Osteoblast (primary cell): ENCODE measurements at places on chromosomes 11 and 22. TPM values are rescaled to one million over a fixed set of nuclear protein-coding genes. Genes with fewer than 3 reads are reported as not detected.

- peak; percentile 91 for DNase-seq
- no peak overlapping the region for H3K4me3 ChIP-seq
- H3K27me3 ChIP-seq, result no peaks in the 10 kb centered on the region
- peak overlapping the region; percentile 89 for H3K27ac ChIP-seq
- no peaks in the 10 kb centered on the region for H3K36me3 ChIP-seq
Observed at GRCh38 chr22:44020981-44021380, 3.1 kb upstream of the PARVB start.

DNA sequence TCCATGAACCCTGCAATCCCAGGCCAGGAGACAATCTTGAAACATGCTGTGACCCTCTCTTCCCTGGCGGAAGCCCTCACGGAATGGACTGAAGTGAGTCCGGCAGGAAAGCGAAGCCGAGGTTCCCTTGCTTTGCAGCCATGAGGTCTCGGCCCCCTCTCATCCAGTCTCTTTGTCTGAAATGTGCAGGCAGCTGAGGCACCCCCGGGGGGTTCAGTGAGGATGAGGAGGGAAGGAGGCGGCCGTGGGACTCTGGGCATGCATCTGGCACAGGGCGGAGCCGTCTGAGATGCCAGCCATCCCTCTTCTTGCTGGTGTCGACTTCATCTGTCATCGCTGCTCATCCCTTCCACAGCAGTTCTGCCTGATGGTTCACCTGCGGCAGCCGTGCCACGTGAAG, 1485.7 kb downstream of the BRD1 start:
- H3K4me3 ChIP-seq, result no peak overlapping the region
- no peaks in the 10 kb centered on the region for H3K27me3 ChIP-seq
- H3K27ac ChIP-seq, result no peak overlapping the region
- no peaks in the 10 kb centered on the region for H3K4me1 ChIP-seq
- peak; percentile 27 for DNase-seq
- H3K36me3 ChIP-seq, result no peaks in the 10 kb centered on the region

DNA sequence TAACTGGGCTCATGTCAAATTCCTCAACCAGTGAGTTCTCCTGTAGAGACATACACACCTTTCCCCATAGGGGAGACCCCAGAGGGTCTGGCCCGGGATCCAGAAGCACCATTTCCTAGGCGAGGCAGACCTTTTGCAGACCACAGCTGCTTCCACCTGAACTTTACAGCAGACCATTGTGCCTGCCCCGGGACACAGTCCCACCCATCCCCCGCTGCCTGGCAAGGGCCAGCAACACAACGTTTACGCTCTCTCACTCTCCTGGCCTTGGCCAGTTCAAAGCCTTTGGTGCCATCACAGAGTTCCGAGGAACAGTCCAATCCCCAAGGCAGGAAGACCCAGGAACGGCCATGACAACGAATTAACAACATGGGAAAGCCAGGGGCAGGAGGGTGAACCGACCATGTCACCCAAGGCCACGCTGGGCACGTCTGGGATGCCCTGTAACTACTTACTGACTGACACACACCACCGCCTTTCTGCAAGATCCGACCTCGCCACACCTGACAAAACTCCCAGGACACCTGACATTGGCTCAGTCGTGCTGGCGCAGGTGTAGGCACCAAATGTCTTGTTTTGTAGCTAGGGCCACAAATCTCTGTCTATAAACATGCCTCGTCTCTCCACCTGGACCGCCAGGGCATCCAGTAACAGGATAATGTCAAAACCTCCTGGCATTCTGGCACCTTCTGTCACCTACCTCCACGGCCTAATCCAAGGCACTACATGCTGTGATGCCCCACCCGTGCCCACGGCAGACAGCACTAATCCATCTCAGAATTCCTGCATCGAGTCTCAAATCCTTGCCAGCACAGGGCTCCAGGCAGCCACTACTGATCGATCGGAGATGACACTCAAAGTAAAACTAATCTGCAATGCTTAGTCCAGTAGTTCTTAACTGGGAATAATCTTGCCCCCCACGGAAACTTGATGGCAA, 51.3 kb downstream of the MYH9 start:
- H3K4me1 ChIP-seq, result peaks cover 97% of the 10 kb centered on the region
- peak; percentile 78 for DNase-seq
- peaks cover 97% of the 10 kb centered on the region for H3K36me3 ChIP-seq
- no peak overlapping the region for H3K4me3 ChIP-seq
- H3K27ac ChIP-seq, result peak overlapping the region; percentile 99

- no peaks in the 10 kb centered on the region for H3K36me3 ChIP-seq
- DNase-seq, result no peak
- peaks cover 7% of the 10 kb centered on the region for H3K27me3 ChIP-seq
- peaks cover 4% of the 10 kb centered on the region for H3K4me1 ChIP-seq
- H3K27ac ChIP-seq, result no peak overlapping the region
- no peak overlapping the region for H3K4me3 ChIP-seq
Observed at GRCh38 chr22:46464296-46464695, 73.1 kb downstream of the CELSR1 start.

- peak overlapping the region; percentile 56 for H3K27ac ChIP-seq
- H3K36me3 ChIP-seq, result peaks cover 19% of the 10 kb centered on the region
- H3K27me3 ChIP-seq, result no peaks in the 10 kb centered on the region
Observed at GRCh38 chr22:42608823-42609361, 5.8 kb downstream of the POLDIP3 start.

GRCh38 chr11:95924414-95924760, 480 bp upstream of the MTMR2 start:
- no peaks in the 10 kb centered on the region for H3K27me3 ChIP-seq
- peak; percentile 25 for DNase-seq
- peak overlapping the region; percentile 94 for H3K27ac ChIP-seq
- no peaks in the 10 kb centered on the region for H3K36me3 ChIP-seq

- no peak overlapping the region for H3K27ac ChIP-seq
- no peaks in the 10 kb centered on the region for H3K4me1 ChIP-seq
- DNase-seq, result no peak
- no peak overlapping the region for H3K4me3 ChIP-seq
Observed at GRCh38 chr11:58994171-58994570, 54.9 kb downstream of the GLYATL1 start.

DNA sequence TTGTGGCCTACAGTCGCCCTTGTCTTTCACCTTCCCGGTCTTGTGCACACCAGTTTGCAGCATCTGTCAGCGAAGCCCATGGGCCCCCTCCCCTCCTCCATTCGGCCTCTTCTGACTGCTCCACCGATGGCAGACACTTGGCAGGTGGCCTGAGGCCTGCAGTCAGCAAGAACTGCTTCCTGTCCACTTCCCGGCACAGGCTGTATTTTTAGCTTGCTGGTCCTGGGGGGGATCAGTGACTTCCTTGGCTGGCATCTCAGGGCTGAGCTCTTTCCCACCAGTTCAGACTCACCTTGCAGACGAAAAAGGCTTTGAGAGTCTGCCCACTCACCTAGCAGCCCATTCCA, 106.4 kb downstream of the SYN3 start:
- no peak overlapping the region for H3K4me3 ChIP-seq
- no peak for DNase-seq
- H3K36me3 ChIP-seq, result no peaks in the 10 kb centered on the region
- no peaks in the 10 kb centered on the region for H3K4me1 ChIP-seq
- no peak overlapping the region for H3K27ac ChIP-seq

GRCh38 chr22:38316364-38317121, 690 bp downstream of the CSNK1E start:
- peak; percentile 96 for DNase-seq
- H3K4me1 ChIP-seq, result peaks cover 48% of the 10 kb centered on the region
- peak overlapping the region; percentile 94 for H3K4me3 ChIP-seq
- H3K27me3 ChIP-seq, result no peaks in the 10 kb centered on the region

DNA sequence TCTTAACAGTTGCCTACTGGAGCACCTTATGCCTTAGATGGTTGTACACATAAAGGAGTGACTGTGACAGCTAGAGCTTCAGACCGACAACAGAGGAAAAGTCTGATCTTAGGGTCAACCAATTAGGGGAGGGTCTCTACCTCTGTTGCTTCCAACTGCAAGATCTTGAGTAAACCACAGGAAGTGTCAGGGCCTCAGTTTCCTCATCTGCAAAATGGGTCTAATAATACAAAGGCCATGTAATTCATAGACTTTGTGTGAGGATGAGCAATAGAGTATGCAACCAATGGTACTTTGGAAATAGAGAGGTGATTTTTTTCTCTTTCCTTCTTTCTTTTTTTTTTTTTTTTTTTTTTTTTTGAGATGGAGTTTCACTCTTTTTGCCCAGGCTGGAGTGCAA, 16.4 kb upstream of the ANO1 start:
- no peaks in the 10 kb centered on the region for H3K36me3 ChIP-seq
- no peaks in the 10 kb centered on the region for H3K4me1 ChIP-seq
- H3K27me3 ChIP-seq, result peaks cover 3% of the 10 kb centered on the region
- no peak for DNase-seq
- H3K27ac ChIP-seq, result no peak overlapping the region

GRCh38 chr11:77027275-77027674, 6.9 kb upstream of the B3GNT6 start:
- no peak overlapping the region for H3K27ac ChIP-seq
- H3K36me3 ChIP-seq, result no peaks in the 10 kb centered on the region
- no peak for DNase-seq
- no peaks in the 10 kb centered on the region for H3K4me1 ChIP-seq

DNA sequence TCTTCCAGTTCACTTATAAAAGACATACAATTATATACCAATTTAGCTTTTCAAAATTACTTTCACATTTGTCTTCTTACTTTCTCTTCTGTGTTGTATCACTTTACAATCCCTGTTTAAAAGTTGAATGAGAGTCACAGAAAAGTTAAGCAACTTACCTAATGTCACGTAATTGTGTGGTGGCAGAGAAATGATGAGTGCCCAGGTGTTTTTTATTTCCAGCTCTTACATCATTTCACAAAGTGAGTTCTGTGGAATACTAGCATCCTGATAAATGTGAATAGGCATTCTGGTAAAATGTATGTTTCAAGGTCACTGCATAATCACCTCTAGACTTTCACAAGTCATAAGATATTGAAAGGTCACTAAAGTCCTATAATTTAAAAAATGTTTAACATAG, 133.0 kb upstream of the FIBIN start:
- H3K4me1 ChIP-seq, result no peaks in the 10 kb centered on the region
- no peaks in the 10 kb centered on the region for H3K27me3 ChIP-seq
- no peaks in the 10 kb centered on the region for H3K36me3 ChIP-seq
- no peak overlapping the region for H3K4me3 ChIP-seq
- no peak for DNase-seq
- no peak overlapping the region for H3K27ac ChIP-seq

DNA sequence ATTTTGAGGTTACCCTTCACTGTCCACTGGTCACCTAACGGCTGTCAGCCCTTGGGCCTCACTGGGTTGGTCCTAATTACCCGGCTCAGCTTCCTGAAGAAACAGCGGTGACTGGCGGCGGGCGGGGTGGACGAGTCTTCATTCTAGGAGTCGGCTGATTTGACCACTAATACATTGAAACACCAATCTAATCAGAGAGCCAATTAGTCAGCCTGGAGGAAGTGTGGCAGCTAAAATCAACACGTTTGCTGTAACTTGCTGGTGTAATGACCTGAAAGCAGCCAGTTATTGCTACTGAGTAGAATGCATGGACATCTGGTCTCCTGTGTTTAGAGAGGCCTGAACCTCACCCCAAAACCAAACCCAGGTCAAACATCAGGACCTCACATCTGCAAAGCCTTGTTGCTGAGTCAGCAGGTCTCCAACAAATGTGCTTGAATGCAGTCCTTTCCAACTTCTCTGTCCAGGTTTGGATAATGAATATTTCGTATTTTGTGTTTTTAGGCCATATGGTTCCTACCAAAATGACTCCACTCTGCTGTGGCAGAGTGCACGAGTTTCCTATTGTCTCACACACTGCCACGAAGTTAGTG, 496.4 kb downstream of the BRD1 start:
- peak; percentile 35 for DNase-seq
- H3K4me1 ChIP-seq, result no peaks in the 10 kb centered on the region
- no peak overlapping the region for H3K4me3 ChIP-seq

GRCh38 chr22:36257948-36258670, 5.2 kb downstream of the APOL1 start:
- peaks cover 8% of the 10 kb centered on the region for H3K36me3 ChIP-seq
- no peak for DNase-seq
- no peak overlapping the region for H3K4me3 ChIP-seq
- H3K4me1 ChIP-seq, result peaks cover 13% of the 10 kb centered on the region
- no peaks in the 10 kb centered on the region for H3K27me3 ChIP-seq

GRCh38 chr22:48982321-48982905, 845.3 kb downstream of the BRD1 start:
- DNase-seq, result no peak
- no peak overlapping the region for H3K4me3 ChIP-seq
- no peak overlapping the region for H3K27ac ChIP-seq
- no peaks in the 10 kb centered on the region for H3K4me1 ChIP-seq
- no peaks in the 10 kb centered on the region for H3K27me3 ChIP-seq
- H3K36me3 ChIP-seq, result no peaks in the 10 kb centered on the region

DNA sequence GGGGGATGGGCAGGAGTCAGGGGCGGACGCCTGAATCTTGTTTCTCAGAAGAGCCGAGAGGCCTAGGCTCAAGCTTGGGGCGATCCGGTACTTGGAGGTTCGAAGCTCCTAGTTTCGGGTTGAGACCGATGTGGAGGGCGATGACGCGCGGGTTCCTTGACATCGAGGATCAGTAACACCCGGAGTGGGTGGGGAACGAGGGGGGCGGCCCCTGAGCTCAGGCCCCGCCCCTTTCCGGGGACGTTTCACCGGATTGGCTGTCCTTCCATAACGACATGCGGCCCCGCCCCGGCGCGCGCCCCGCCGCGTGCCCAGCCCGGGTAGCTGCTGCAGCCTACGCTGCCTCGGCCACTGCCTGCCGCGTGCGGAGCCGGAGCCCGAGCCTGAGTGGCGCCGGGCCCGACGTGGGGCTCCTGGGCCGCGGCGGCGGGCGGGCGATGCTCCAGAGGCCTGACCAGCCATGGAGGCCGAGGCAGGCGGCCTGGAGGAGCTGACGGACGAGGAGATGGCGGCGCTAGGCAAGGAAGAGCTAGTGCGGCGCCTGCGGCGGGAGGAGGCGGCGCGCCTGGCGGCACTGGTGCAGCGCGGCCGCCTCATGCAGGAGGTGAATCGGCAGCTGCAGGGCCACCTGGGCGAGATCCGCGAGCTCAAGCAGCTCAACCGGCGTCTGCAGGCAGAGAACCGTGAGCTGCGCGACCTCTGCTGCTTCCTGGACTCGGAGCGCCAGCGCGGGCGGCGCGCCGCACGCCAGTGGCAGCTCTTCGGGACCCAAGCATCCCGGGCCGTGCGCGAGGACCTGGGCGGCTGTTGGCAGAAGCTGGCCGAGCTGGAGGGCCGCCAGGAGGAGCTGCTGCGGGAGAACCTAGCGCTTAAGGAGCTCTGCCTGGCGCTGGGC, at the start of gene CCDC85B:
TSS of gene CCDC85B (plus strand) at position 350 of the 895 bp plus-strand sequence. CDS start at position 461, 111 bp downstream.
- peak within 1 kb of the TSS; percentile 95 for H3K4me3 ChIP-seq
- H3K27me3 ChIP-seq, result no peaks in the 10 kb centered on the region

Gene INS
- total RNA-seq, result not detected in 2 replicates

Gene KRTAP5-1
- not detected in 2 replicates for total RNA-seq

Gene UPK3A
- not detected in 2 replicates for total RNA-seq

Gene SCGB1D1
- not detected in 2 replicates for total RNA-seq

Gene MS4A4E
- total RNA-seq, result not detected in 2 replicates

Gene SLC22A12
- total RNA-seq, result not detected in 2 replicates

Gene ANGPTL5
- total RNA-seq, result 1.2 and 1.8 TPM in 2 replicates

Gene FIBIN
- 22.1 and 30.0 TPM in 2 replicates for total RNA-seq

Gene C22orf42
- not detected in 2 replicates for total RNA-seq

Gene FGF3
- not detected in 2 replicates for total RNA-seq

Gene GPHA2
- not detected in 2 replicates for total RNA-seq
